Activated CD8-positive, alpha-beta T cell treated with anti-CD3 and anti-CD28 coated beads for 36 hours (primary cell): ENCODE measurements at places on chromosomes 16 and 17. TPM values are rescaled to one million over a fixed set of nuclear protein-coding genes. Genes with fewer than 3 reads are reported as not detected.

GRCh38 chr16:24820522-24820921 is 25.2 kb upstream of the SLC5A11 start:
- H3K36me3 ChIP-seq: peaks cover 36% of the 10 kb centered on the region
- DNase-seq: no peak
- no peak overlapping the region for H3K4me3 ChIP-seq
- H3K4me1 ChIP-seq: no peaks in the 10 kb centered on the region

- DNase-seq: no peak
- H3K27ac ChIP-seq: no peak overlapping the region
- peaks cover 21% of the 10 kb centered on the region for H3K36me3 ChIP-seq
- H3K27me3 ChIP-seq: no peaks in the 10 kb centered on the region
- peaks cover 4% of the 10 kb centered on the region for H3K4me1 ChIP-seq
- no peak overlapping the region for H3K4me3 ChIP-seq
Observed at GRCh38 chr16:56505181-56505580, 14.6 kb downstream of the BBS2 start.

DNA sequence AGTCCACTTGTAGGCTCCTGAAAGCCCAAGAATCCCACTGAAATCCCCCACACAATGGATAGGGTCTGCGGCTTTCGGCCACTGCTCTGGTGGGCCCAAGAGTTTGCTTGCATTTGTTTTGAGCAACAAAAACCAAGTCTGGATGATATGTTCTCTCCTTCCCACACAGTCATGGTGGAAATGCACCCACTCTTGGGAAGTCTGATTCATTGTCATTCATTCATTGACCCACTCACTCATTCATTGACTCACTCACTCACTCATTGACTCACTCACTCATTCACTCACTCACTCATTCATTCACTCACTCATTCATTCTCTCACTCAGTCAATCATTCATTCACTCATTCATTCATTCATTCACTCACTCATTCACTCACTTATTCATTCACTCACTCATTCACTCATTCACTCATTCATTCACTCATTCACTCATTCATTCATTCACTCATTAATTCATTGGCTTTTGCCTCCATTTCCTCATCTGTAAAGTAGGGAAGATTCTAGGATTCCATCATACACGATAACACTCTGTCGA is 2.2 kb upstream of the CA5A start:
- no peak overlapping the region for H3K27ac ChIP-seq
- no peak overlapping the region for H3K4me3 ChIP-seq

The KRT34 gene
- not detected for total RNA-seq

DNA sequence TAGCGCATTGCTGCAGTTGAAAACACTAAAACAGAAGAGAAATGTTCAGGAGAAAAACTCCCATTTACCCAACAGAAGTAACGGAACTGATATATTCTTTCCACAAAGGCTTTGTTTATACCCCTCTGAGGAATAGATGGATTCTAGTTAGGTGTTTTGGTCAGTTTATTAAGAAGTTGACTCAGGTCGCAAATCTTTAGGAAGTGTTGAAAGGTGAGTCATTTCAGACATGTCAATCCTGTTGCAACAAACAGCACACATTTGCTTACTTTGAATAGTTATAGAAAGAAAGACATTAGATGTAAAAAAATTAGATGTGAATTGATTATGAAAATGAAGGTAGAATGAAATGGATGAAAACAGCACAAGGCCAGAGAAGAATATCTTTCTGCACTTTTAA is 941.0 kb downstream of the KCNJ2 start:
- no peaks in the 10 kb centered on the region for H3K27me3 ChIP-seq
- no peak overlapping the region for H3K4me3 ChIP-seq
- no peak for DNase-seq
- H3K4me1 ChIP-seq: no peaks in the 10 kb centered on the region

DNA sequence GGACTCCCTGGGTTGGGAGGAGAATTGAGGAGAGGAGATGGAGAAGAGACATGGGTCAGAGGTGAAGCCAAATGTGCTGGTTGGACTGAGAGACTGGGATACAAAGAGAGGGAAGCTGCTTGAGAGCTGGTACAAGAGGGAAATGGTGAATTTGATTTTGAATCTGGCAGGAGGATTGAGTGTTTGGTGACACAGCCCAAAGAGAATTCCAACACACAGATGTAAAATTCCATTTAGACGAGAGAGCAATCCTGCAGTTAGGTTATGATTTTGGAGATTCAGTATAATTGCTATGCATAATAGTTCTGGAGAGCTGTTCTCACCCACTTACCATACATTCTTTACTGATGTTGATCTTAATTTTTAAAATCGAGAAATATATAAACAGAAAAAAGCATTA is 57.7 kb downstream of the HSD17B2 start:
- H3K27me3 ChIP-seq: no peaks in the 10 kb centered on the region
- H3K27ac ChIP-seq: no peak overlapping the region
- DNase-seq: no peak
- no peak overlapping the region for H3K4me3 ChIP-seq

The PIGQ gene
- 18.6 TPM for total RNA-seq

DNA sequence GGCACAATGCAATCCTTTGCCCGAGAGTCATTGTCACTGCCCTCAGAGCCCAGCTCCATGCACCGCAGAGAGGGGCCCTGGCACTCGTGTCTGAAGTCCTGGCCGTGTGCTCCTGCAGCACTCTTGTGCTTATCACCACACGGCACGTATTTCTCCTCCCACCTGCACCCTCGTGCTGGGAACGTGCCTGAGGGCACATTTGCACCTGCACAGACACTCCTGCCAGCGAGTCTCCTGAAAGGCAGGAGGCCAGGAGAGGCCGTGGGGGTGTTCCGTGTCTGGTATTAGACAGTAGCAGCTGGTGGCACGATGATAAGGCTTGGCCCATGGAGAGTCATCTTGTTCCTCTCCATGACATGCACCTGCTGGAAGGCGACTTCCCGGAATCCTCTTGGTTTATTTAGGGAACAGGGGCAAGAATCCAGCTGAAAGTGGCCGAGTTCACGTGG is 3.4 kb upstream of the ACSF3 start:
- peaks cover 5% of the 10 kb centered on the region for H3K27me3 ChIP-seq
- H3K27ac ChIP-seq: no peak overlapping the region
- no peak overlapping the region for H3K4me3 ChIP-seq
- peaks cover 3% of the 10 kb centered on the region for H3K36me3 ChIP-seq
- peaks cover 6% of the 10 kb centered on the region for H3K4me1 ChIP-seq

The ATAD5 gene
- total RNA-seq: 34.5 TPM

GRCh38 chr16:46427340-46428107 is 193.7 kb downstream of the SHCBP1 start:
- DNase-seq: no peak
- no peak overlapping the region for H3K4me3 ChIP-seq
- peaks cover 8% of the 10 kb centered on the region for H3K27me3 ChIP-seq

The EXOC3L1 gene
- 0.23 TPM for total RNA-seq

DNA sequence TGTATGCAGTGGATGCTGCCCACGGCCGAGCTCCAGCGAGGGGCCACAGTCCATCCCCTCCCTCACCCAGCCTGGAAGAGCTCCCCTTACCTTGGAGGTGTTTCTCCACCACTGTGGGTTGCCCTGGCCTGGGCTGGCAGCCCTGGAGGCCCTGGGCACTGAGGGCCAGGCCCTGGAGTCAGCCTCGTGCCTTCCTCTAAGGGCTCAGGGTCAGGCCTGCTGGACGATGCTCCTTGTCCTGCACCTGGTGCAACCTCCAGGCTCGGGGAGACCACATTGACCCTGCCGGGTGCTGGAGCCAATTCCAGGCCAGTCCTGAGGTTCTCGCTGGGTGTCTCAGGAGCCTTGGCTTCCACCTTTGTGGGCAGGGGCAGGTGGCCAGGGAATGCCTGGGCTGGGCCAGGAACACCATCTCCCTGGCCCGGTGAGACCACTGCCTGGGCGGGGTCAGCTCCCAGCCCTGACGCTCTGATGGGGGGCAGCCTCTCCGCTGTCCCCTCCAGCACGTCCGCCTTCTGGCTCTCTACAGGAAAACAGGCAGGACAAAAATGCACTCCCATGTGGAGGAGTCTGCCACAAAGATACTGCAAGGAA is 10.4 kb downstream of the MYLK3 start:
- H3K4me3 ChIP-seq: no peak overlapping the region
- no peaks in the 10 kb centered on the region for H3K27me3 ChIP-seq
- H3K4me1 ChIP-seq: no peaks in the 10 kb centered on the region
- no peaks in the 10 kb centered on the region for H3K36me3 ChIP-seq
- no peak for DNase-seq

The CDR2L gene
- total RNA-seq: 0.59 TPM

- no peak overlapping the region for H3K27ac ChIP-seq
- peak; percentile 22 for DNase-seq
- H3K27me3 ChIP-seq: no peaks in the 10 kb centered on the region
- no peak overlapping the region for H3K4me3 ChIP-seq
- peaks cover 3% of the 10 kb centered on the region for H3K36me3 ChIP-seq
- peaks cover 7% of the 10 kb centered on the region for H3K4me1 ChIP-seq
Observed at GRCh38 chr17:50337956-50338355, 8.0 kb upstream of the XYLT2 start.

- no peak overlapping the region for H3K27ac ChIP-seq
- no peaks in the 10 kb centered on the region for H3K27me3 ChIP-seq
- no peaks in the 10 kb centered on the region for H3K36me3 ChIP-seq
- DNase-seq: peak; percentile 4
- H3K4me3 ChIP-seq: no peak overlapping the region
- no peaks in the 10 kb centered on the region for H3K4me1 ChIP-seq
Observed at GRCh38 chr17:27038676-27039075, 255.2 kb upstream of the WSB1 start.

DNA sequence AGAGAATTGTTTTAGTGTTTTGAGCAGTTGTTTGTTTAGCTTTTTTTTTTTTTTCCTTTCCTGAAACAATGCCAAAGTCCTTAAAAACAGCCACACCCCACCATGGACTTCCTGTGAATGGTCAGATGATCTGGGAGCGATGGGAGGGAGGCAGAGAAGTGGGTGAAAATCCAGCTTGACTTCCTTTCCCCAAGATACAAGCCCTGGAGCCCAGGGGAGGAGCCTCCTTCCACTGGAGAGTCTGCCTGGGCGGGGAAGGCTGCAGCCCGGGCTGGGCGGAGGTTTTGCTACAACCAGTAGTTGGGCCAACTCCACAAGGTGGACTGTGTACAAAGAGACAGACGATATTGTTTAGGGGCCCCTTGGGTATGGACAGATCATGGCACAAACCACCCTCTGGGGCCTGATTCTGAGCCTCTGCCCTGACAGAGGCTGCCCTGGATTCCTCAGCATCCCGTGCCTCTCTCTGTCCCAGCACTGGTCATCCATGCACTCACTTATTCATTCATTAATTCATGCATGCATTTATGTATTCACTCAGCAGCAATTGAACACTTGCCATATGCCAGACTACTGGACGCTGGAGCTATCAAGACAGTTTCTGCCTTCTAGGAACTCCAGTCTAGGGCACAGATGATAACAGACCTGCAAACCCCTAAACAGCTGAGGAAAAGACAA is 29.8 kb downstream of the WSB1 start:
- DNase-seq: no peak

- no peaks in the 10 kb centered on the region for H3K27me3 ChIP-seq
- H3K36me3 ChIP-seq: peaks cover 85% of the 10 kb centered on the region
- H3K27ac ChIP-seq: peak overlapping the region; percentile 95
- peak overlapping the region; percentile 32 for H3K4me3 ChIP-seq
- peaks cover 80% of the 10 kb centered on the region for H3K4me1 ChIP-seq
- DNase-seq: peak; percentile 95
Observed at GRCh38 chr16:68074850-68075555, 10.2 kb upstream of the NFATC3 start.

The CPHXL2 gene
- not detected for total RNA-seq

- no peak for DNase-seq
- no peak overlapping the region for H3K27ac ChIP-seq
- H3K27me3 ChIP-seq: no peaks in the 10 kb centered on the region
- H3K4me1 ChIP-seq: peaks cover 22% of the 10 kb centered on the region
- H3K4me3 ChIP-seq: no peak overlapping the region
- H3K36me3 ChIP-seq: peaks cover 3% of the 10 kb centered on the region
Observed at GRCh38 chr16:75080205-75081029, 36.2 kb downstream of the LDHD start.
